ENCODE measurements at places on chromosomes 7 and 10.

DNA sequence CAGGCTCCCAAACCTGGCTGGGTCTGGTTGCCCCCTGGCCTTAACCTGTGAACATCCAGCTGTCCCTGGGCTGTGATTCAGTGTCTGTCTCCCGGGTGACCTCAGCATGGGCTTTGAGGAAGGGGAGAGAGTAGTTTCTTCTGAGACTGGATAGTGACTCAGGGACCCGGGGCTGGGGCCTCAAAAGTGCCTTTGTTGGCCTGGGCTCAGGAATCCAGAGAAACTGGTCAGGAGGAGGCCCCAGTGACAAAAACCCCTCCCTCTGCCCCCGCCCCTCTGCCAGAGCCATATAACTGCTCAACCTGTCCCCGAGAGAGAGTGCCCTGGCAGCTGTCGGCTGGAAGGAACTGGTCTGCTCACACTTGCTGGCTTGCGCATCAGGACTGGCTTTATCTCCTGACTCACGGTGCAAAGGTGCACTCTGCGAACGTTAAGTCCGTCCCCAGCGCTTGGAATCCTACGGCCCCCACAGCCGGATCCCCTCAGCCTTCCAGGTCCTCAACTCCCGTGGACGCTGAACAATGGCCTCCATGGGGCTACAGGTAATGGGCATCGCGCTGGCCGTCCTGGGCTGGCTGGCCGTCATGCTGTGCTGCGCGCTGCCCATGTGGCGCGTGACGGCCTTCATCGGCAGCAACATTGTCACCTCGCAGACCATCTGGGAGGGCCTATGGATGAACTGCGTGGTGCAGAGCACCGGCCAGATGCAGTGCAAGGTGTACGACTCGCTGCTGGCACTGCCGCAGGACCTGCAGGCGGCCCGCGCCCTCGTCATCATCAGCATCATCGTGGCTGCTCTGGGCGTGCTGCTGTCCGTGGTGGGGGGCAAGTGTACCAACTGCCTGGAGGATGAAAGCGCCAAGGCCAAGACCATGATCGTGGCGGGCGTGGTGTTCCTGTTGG lies at the start of gene CLDN4:
TSS of gene CLDN4 (plus strand) at position 316 of the 903 bp plus-strand sequence. CDS start at position 522, 206 bp downstream.
- no peak for DNase-seq
- H3K4me3 ChIP-seq: no peak within 1 kb of the TSS
- peaks cover 11% of the 10 kb centered on the region for H3K4me1 ChIP-seq

- no peak overlapping the region for H3K4me3 ChIP-seq
- no peaks in the 10 kb centered on the region for H3K27me3 ChIP-seq
- H3K36me3 ChIP-seq: no peaks in the 10 kb centered on the region
Measured at GRCh38 chr7:157713591-157713990, 376.8 kb downstream of the DNAJB6 start.

- no peak overlapping the region for H3K4me3 ChIP-seq
- no peaks in the 10 kb centered on the region for H3K4me1 ChIP-seq
- H3K27me3 ChIP-seq: no peaks in the 10 kb centered on the region
- H3K36me3 ChIP-seq: no peaks in the 10 kb centered on the region
- DNase-seq: no peak
Measured at GRCh38 chr7:7122033-7122478, 60.3 kb upstream of the C1GALT1 start.

DNA sequence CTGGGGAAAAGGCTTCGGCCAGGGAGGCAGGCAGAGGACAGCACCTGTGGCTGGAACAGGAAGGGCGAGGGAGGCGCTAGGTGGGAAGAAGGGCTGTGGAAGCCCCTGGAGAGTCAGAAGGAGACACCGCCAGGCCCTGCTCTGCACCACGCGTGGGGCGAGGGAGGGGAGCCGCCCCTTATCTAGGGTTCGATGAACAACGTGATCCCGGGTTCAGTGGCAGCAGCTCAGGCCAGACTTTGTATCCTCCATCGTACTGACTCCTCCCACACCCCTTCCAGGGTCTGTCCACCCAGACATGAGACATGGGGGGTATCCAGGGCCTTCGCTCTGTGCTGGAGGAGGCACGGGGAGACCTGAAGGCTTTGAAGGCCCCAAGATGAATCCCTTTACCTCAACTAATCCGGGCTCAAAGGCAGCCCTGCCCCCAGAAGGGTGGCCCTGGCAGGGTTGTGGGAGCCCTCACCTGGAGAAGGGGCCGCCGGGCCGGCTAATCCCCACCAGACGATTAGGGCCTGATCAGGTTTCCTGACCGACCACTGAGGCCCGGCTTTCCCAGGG lies 110.8 kb downstream of the PDGFA start:
- H3K4me3 ChIP-seq: no peak overlapping the region
- H3K36me3 ChIP-seq: no peaks in the 10 kb centered on the region
- H3K4me1 ChIP-seq: no peaks in the 10 kb centered on the region
- no peak overlapping the region for H3K27ac ChIP-seq
- no peaks in the 10 kb centered on the region for H3K27me3 ChIP-seq
- DNase-seq: no peak

GRCh38 chr10:95867866-95868265 lies 39.9 kb upstream of the CC2D2B start:
- no peaks in the 10 kb centered on the region for H3K4me1 ChIP-seq
- no peak overlapping the region for H3K27ac ChIP-seq
- H3K36me3 ChIP-seq: no peaks in the 10 kb centered on the region
- no peak for DNase-seq
- no peaks in the 10 kb centered on the region for H3K27me3 ChIP-seq

DNA sequence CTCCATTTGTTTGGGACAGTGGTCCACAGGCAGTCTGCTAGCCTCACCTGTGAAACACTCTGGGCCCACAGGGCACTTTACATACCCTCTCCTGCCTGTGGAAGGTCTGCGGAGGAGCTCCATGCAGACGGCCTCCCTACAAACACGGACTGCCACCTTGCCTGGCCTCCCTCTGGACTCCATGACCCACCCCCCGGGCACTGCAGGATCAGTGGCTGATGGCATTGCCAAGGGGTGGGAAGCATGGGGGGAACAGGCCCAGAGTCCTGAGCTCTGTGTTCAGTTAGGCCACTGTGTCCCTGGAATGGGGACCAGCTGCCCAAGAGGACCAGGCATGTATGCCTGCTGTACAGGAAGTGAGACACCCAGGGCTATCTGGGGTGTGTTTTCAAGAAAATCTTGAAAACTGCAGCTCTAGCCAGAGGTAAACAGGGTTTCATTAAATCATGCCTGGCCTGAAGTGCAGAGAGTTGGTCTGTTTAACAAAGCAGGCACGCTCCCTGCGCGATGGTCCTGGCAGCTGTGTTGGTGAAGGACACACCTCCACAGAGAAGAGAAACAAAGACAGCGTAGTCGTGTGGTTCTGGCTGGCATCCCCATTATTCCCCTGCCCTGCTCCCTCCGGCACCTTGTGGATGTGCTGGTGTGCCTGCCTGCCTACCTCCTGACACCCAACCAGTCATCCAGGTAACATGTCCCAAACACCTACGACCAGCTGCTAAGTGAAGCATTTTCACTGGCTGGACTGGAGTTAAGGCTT lies 470.8 kb upstream of the ZMIZ1 start:
- H3K36me3 ChIP-seq: no peaks in the 10 kb centered on the region
- H3K4me1 ChIP-seq: no peaks in the 10 kb centered on the region
- no peak overlapping the region for H3K4me3 ChIP-seq
- no peaks in the 10 kb centered on the region for H3K27me3 ChIP-seq
- DNase-seq: no peak

GRCh38 chr7:47320296-47320695 lies 261.6 kb downstream of the TNS3 start:
- no peaks in the 10 kb centered on the region for H3K27me3 ChIP-seq
- no peaks in the 10 kb centered on the region for H3K36me3 ChIP-seq
- H3K4me3 ChIP-seq: no peak overlapping the region
- H3K4me1 ChIP-seq: no peaks in the 10 kb centered on the region
- DNase-seq: no peak

GRCh38 chr10:34609287-34609940 lies 205.7 kb downstream of the PARD3 start:
- no peak overlapping the region for H3K27ac ChIP-seq
- no peaks in the 10 kb centered on the region for H3K36me3 ChIP-seq
- no peak for DNase-seq

GRCh38 chr7:50330696-50331095 lies 26.2 kb downstream of the IKZF1 start:
- no peak for DNase-seq
- H3K36me3 ChIP-seq: peaks cover 11% of the 10 kb centered on the region
- H3K4me1 ChIP-seq: peaks cover 91% of the 10 kb centered on the region
- H3K27ac ChIP-seq: peak overlapping the region; percentile 93

DNA sequence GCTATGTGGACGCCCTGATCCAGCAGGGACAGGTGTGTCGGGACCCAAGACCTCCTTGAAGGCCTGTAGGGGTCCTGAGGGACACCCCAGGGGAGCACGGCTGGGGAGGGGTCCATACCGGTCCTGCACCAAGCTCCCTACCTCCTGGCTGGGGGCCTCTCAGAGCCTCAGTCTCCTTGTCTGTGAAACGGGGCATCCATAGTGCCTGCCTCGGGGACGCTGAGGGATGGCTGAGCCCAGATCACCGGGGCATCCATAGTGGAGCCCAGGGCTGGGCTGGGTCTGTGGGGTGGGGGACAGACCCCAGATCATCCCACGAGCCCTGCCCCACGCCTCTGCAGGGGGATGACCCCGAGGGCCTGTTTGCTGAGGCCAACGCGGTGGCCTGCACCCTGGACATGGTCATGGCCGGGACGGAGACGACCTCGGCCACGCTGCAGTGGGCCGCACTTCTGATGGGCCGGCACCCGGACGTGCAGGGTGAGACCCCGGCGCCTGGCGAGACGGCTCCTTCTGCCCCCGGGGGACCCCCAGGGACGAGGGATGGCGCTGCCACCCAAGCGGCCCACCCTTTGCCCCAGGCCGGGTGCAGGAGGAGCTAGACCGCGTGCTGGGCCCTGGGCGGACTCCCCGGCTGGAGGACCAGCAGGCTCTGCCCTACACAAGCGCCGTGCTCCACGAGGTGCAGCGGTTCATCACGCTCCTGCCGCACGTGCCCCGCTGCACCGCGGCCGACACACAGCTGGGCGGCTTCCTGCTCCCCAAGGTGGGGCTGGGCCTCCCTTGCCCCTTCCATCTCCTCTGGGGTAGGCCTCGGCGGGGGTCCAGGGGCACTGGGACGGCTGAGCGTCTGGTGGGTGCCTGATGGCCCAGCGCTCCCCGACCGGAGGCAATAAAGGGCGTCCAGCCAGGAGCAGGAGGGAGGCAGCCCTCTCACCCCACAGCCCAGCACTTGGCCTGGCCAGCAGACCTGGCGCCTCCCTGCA lies 4.1 kb downstream of the CYP2W1 start:
- no peaks in the 10 kb centered on the region for H3K4me1 ChIP-seq
- no peak overlapping the region for H3K27ac ChIP-seq
- peaks cover 4% of the 10 kb centered on the region for H3K27me3 ChIP-seq
- H3K36me3 ChIP-seq: no peaks in the 10 kb centered on the region

DNA sequence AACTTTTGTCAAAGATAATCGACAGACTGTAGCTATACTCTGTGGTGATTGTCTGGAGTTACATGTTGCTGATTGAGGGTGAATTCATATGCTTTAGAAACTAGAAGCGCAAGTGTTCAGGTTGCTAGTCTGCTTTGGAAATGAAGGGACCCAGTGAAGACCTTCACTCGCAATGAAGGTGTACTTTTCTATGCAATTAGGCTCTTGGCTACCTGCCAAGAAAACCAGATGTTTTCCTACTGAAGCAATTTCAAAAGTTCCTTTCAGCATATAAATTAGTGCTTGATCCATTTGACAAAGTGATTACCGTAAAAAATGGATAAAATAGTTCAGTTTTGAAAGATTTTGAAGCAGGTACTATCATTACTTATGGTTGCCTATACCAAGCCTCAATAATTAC lies 10.0 kb upstream of the STK31 start:
- no peak overlapping the region for H3K4me3 ChIP-seq
- H3K27ac ChIP-seq: no peak overlapping the region
- peaks cover 2% of the 10 kb centered on the region for H3K36me3 ChIP-seq
- H3K27me3 ChIP-seq: no peaks in the 10 kb centered on the region

GRCh38 chr7:39845006-39845405 lies 105.0 kb upstream of the CDK13 start:
- DNase-seq: no peak
- H3K36me3 ChIP-seq: no peaks in the 10 kb centered on the region
- H3K4me1 ChIP-seq: no peaks in the 10 kb centered on the region
- H3K27me3 ChIP-seq: no peaks in the 10 kb centered on the region
- H3K4me3 ChIP-seq: no peak overlapping the region

GRCh38 chr7:114711241-114711640 lies 210.7 kb upstream of the MDFIC start:
- no peak overlapping the region for H3K4me3 ChIP-seq
- H3K27ac ChIP-seq: no peak overlapping the region
- no peaks in the 10 kb centered on the region for H3K4me1 ChIP-seq
- no peak for DNase-seq
- H3K36me3 ChIP-seq: no peaks in the 10 kb centered on the region
- H3K27me3 ChIP-seq: no peaks in the 10 kb centered on the region

DNA sequence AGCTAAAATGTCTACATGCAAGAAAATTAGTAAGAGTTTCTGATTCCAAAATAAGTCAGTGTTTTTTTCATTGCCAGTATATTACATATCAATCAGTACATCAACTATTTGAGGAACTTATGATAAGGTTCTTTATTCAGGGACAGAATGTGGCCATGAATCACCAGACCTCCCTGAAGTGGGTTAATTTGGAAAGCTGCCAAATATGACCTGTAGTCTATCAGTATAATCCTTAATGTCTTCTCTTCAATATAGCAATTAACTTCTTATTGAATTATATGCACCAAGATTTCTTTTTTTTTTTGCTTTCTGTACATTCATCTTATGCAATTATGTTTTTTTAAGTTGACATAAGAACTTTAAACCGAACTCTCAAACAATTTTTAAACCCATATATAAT lies 714.5 kb upstream of the POT1 start:
- no peak for DNase-seq
- H3K4me1 ChIP-seq: no peaks in the 10 kb centered on the region
- H3K27ac ChIP-seq: no peak overlapping the region
- no peak overlapping the region for H3K4me3 ChIP-seq
- no peaks in the 10 kb centered on the region for H3K27me3 ChIP-seq
- no peaks in the 10 kb centered on the region for H3K36me3 ChIP-seq

DNA sequence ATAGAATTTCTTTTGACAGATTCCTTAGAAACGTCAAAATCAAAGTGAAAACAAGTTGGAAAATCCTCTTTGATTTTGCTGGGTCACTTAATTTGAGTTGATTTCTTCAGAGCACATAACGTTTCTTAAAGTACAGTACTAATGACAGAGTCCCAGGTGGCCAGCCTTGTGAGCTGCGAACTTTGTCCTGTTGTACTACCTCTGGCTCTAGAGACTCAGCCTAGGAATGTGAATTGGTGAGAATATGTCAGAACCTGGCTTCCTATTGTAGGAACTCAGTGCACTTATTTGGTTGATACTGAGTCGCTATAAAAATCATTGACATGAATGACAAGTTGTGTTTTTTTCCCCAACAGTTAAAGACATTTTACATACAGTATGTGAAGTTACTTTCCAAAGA lies 20.2 kb downstream of the SDK1 start:
- no peak overlapping the region for H3K4me3 ChIP-seq
- no peaks in the 10 kb centered on the region for H3K4me1 ChIP-seq
- H3K27me3 ChIP-seq: peaks cover 4% of the 10 kb centered on the region
- no peak for DNase-seq
- no peak overlapping the region for H3K27ac ChIP-seq
